Motor neuron (in vitro differentiated cells): ENCODE measurements at places on chromosomes 11 and 22.
A peak's percentile ranks its signal among the peaks of the same experiment; 100 is the strongest.

DNA sequence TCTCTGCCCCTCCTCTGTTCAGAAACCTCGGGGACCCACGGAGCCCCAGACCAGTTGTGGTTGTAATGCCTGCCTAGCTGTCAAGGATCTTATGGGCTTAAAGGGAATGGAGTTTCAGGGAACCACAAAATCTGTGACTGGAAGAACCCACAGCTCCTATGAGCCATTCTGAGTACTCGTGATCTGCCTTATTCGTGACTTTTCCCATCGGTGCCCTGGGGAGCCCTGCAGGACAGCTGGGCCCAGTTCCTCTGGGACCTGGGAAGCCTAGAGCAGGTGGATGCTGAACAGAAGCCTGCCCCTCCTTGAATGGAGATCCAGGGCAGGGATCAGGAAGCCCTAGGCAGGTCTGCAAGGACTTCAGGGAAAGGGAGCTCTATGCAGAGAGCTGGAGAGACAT is 42.1 kb upstream of the TTC12 start:
- no peak for ATAC-seq

- ATAC-seq = no peak
Observed at GRCh38 chr11:60592601-60593000, 77.4 kb downstream of the MS4A13 start.

GRCh38 chr22:31350410-31350863 is 4.3 kb upstream of the PATZ1 start:
- no peak for ATAC-seq

- no peak for ATAC-seq
Observed at GRCh38 chr11:48036011-48036410, 55.7 kb downstream of the PTPRJ start.

- ATAC-seq = no peak
Observed at GRCh38 chr11:340539-341512, 20.2 kb upstream of the IFITM3 start.

DNA sequence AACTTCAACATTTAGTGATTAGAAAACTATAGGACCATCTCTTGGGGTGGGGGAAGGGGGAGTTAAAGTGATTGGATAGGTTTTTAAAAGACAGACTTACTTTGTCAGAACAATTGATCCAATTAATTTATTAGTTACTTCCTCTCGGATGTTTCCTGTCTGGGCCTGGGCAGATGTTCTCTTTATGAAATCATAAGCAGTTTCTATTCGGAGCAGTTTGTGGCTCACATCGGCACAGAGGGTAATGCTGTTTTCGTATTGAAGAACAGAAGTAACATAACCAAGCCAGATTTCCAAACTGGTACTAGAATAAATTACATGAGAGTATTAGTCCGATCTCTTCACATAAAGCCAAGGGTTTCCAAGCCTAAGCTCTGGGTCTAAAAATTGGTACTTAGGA is 20.6 kb downstream of the PIWIL3 start:
- no peak for ATAC-seq

DNA sequence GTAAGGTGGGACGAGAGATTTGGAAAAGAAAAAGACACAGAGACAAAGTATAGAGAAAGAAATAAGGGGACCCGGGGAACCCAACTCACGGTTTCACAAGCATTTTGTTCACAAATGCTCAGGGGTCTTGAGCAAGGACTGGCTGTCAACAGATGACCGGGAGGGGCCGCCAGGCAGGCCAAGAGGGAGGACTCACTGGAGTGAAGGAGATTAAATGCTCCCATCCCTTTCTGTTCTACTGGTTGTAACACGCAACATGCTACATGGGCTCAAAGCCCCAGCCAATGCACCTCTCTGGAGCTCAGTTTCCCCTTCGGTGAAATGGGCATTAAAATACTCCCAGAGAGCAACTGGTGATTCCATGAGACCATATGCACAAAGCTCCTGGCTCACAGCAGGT is 13.4 kb downstream of the SHANK2 start:
- ATAC-seq = no peak

DNA sequence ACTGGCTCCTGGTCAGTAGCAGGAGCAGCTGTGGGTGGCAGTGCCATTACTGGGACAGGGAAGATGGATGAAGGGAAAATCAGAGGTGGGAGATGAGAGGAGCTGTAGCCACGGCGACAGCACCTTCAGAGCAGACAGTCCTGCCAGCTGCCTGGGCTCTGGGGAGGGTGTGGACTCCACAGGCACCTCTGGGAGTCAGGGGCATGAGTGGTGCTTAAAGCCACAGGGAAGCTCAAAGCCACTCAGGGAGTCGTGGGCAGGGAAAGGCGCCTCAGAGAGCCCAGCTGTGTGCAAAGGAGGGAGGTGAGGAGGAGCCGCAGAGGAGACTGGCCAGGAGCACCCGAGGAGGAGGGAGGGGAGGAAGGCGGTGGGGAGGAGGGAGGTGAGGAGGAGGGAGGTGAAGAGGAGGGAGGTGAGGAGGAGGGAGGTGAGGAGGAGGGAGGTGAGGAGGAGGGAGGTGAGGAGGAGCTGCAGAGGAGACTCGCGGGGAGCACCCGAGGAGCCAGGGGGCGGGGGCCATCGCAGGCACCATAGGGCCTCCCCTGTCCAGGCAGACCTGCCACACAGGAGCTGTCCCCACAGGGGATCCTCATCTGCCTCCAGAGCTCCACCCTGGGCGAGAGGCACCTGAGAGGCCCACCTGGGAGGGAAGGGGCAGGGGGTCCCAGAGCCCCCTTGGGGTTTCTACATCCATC is 977.6 kb downstream of the BRD1 start:
- ATAC-seq = no peak

GRCh38 chr11:126375726-126376125 is 20.2 kb downstream of the ST3GAL4 start:
- no peak for ATAC-seq

GRCh38 chr22:42581762-42582716 is 28.3 kb downstream of the SERHL2 start:
- ATAC-seq = peak; percentile 92

- ATAC-seq = no peak
Observed at GRCh38 chr11:120121336-120121735, 16.6 kb downstream of the TRIM29 start.

- ATAC-seq = peak; percentile 77
Observed at GRCh38 chr11:119684361-119685110, 44.5 kb downstream of the NECTIN1 start.

- ATAC-seq = no peak
Observed at GRCh38 chr11:116851626-116852025, 14.2 kb upstream of the APOA1 start.

GRCh38 chr11:103636232-103636631 is 400.2 kb upstream of the DDI1 start:
- no peak for ATAC-seq

DNA sequence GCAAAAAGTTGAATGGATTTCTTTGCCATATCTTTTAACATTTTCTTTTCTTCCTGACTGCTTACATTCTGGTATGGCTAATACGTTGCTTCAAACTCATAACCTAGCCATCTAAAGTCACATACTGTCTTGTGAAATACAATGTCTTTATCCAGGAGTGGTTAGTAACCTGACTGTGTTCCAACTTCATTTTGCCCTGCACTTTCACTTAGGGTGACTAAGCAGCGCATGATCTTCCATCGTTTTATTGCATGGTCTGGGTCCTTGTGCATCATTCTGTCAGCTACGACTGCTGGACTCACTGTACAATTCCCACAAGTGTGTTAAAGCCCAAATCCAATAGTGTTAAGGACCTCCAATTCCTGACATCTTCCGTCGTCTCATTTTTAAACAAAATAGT is 403.2 kb downstream of the NTM start:
- no peak for ATAC-seq

DNA sequence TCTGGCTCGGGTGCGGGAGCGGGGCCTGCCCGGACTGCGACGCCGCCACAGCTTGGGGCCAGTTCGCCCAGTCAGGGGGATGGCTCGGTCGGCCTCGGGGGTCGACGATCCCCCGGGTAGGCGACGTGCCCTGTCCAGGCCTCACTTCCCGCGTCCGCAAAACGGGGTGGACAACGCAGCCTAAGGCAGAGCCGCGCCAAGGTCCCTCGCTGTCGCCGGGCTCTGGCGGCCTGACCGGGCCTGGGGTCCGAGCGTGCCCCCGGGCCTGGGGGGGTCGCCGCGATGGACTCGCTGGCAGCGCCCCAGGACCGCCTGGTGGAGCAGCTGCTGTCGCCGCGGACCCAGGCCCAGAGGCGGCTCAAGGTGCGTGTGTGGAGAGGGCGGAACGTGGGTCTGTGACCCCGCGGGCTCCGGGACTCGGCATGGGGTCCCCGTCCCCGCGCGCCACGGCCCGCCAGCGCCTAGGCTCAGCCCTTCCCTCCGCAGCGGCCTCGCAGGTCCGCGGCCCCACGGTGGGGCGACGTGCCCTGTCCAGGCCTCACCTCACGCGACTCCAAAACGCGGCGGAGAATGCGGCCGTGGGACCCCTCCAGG is 4.2 kb downstream of the SEPTIN5 start:
- no peak for ATAC-seq

DNA sequence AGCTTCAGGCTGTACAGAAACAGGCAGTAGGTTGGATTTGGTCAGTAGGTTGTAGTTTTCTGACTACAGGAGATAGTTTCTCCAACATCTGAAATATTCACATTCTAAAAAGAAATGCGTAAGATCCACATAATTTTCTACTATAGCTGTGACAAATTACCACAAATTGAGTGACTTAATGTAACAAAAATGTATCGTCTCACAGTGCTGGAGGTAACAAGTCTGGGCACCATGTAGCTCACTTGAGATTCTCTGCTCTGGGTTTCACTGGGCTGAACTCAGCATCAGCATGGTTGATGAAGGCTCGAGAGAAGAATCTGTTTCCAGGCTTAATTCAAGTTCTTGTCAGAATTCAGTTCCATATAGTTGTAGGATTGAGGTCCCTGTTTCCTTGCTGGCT is 350.9 kb upstream of the CCDC179 start:
- ATAC-seq = no peak

DNA sequence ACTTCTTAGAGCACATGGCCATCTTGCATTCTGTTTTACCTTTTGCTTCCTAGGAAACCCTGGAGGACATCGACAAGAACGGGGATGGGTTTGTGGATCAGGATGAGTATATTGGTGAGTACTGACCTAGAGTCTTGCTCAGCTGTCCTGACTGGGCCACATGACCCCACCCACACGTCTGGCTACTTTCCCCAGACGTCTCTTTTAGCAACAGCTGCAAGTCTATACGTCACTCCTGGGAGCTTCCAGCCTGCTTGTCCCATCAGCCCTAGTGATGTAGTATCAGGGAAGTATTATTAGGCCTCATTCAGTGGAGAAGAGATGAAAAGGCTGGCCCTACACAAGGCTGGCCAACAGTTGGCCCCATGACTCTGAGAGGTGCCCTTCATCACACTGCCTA is 9.6 kb downstream of the RCN1 start:
- ATAC-seq = no peak

DNA sequence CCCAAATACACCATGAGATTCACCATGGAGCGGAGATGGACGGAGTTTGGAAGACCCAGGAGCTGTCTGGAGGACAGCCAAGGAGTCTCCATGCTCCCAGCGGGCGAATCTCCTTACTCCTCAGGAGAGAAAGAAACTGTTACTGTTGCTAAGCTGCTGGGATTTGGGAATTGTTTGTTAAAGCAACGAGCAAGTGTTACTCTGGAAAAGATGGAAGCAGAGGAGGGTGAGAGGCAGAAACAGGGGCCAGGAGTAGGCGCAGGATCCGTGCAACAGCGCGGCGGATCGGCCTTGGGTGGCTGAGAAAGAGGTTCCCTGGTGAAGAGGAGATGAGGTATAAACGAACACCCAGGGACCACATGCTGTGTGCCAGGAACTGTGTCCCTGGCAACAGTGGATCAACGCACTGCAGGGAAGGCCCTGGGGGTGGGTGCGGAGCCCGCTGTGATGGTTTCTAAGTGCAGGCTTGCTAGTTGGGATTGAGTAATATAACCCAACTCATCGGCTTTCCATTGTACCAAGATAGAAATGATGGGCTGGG is 1436.4 kb downstream of the BRD1 start:
- ATAC-seq = no peak

- ATAC-seq = no peak
Observed at GRCh38 chr22:25059438-25059837, 106.9 kb downstream of the KIAA1671 start.

- ATAC-seq = no peak
Observed at GRCh38 chr11:60498399-60498798, 5.8 kb downstream of the MS4A12 start.

- no peak for ATAC-seq
Observed at GRCh38 chr22:49657275-49657973, 170.2 kb downstream of the BRD1 start.

DNA sequence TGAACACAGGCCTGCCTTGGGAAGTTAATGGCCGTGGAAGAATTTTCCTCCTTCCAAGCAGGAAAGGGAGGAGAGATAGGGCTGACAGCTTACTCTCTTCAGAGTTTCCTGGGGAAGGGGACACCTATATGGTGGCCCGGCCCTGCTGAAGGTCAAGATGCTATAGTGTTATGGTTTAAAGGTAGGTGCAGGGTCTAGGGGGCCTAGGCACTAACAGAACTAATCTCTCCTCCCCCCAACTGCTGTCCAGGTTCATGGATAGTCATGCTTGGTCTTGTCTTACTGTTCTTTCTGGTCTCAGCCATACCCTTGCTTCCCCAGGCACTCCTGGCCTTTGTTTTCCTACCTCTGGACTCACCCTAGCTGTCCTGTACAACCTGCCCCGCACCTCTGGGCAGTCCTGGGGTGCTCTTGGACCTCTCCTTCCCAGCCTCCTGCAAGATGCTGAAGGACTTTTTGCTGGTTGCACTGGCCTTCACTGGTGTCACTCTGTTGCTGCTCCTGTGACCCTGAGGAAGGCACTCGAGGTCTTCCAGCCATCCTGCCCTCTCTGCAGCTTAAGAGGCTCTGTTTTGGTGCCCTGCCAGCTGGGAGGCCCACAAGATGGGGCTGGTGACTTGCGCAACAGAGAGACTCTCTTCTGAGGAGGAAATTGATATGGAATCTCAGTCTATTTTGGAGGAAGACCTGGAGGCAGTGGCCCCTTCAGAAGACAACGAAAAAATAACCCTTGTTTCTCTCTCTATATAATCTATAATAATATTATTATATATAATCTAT is 17.9 kb downstream of the SEC14L3 start:
- no peak for ATAC-seq

GRCh38 chr22:32050678-32051515 is 7.8 kb downstream of the SLC5A1 start:
- ATAC-seq = peak; percentile 100

DNA sequence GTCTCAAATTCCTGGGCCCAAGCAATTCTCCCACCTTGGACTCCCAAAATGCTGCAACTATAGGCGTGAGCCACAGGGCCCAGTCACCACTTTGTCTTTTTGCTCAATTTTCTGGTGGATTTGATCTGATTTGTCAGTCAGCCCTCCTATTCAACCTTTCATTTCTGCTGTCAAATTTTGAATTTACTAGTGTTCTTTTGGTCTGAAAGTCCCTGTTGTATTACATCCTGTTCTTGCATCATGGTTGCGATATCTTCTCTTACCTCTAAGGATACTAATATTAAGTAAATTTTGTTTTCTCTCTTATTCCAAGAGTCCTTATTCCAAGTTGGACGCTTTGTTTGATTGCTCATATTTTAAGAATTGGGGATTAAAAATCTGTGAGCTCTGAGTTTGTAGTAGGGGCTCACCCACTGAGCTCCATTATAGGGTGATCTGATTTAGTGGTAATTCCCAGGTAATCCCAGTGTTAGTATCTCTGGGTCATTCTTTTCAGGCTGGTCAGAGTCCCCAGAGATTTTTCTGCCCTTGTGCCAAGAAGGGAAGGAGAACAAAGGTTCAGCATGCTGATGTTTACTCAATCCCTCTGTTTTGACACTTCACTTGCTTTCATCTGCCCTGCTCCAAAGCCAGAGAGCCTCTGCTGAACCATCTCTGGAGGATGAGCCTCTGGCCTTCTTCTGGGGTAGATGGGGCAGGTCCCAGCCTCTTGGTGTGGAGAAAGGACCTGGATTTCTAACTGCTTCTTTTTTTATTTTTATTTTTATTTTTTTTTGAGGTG is 10.0 kb downstream of the UPB1 start:
- ATAC-seq = no peak
